SK-N-SH (cell line): ENCODE measurements at places on chromosomes 7 and 10. TPM values are rescaled to one million over a fixed set of nuclear protein-coding genes. Genes with fewer than 3 reads are reported as not detected.

PGAM1 gene
- 398 and 419 TPM in 2 replicates for polyA plus RNA-seq

HOXA1 gene
- not detected in 2 replicates for polyA plus RNA-seq

ASB15 gene
- polyA plus RNA-seq, result not detected in 2 replicates

MKX gene
- polyA plus RNA-seq, result not detected in 2 replicates

OPN4 gene
- polyA plus RNA-seq, result 0.03 TPM in 1 of 2 replicates, not detected in the other

DNA sequence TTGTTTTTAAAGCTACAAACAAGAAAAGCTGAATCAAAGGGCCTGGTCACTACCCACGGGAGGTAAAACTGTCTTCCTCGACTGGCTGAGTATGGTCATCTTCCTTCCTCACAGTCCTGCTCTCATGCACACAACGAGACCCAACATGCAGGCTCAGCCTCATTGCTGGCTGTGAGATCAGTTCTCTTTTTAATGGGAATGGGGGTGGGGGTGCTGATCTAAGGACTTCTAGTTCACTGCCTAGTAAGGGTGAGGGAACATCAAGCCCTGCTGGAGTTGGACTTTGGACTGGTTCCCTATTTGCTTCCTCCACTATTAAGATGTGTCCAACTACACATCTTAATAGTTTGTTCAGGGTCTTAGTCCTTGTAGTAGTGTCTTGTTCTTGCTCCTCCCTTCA, 48.2 kb downstream of the ABCB4 start:
- H3K27ac ChIP-seq, result no peak overlapping the region
- H3K36me3 ChIP-seq, result no peaks in the 10 kb centered on the region
- no peak for DNase-seq

- no peaks in the 10 kb centered on the region for H3K4me1 ChIP-seq
- DNase-seq, result no peak
- no peak overlapping the region for H3K4me3 ChIP-seq
- H3K36me3 ChIP-seq, result no peaks in the 10 kb centered on the region
Measured at GRCh38 chr10:123458933-123459332, 207.2 kb upstream of the GPR26 start.

- H3K4me1 ChIP-seq, result no peaks in the 10 kb centered on the region
- no peak for DNase-seq
- no peak overlapping the region for H3K4me3 ChIP-seq
- H3K36me3 ChIP-seq, result no peaks in the 10 kb centered on the region
- no peaks in the 10 kb centered on the region for H3K27me3 ChIP-seq
Measured at GRCh38 chr10:3554121-3554522, 230.9 kb downstream of the KLF6 start.

DNA sequence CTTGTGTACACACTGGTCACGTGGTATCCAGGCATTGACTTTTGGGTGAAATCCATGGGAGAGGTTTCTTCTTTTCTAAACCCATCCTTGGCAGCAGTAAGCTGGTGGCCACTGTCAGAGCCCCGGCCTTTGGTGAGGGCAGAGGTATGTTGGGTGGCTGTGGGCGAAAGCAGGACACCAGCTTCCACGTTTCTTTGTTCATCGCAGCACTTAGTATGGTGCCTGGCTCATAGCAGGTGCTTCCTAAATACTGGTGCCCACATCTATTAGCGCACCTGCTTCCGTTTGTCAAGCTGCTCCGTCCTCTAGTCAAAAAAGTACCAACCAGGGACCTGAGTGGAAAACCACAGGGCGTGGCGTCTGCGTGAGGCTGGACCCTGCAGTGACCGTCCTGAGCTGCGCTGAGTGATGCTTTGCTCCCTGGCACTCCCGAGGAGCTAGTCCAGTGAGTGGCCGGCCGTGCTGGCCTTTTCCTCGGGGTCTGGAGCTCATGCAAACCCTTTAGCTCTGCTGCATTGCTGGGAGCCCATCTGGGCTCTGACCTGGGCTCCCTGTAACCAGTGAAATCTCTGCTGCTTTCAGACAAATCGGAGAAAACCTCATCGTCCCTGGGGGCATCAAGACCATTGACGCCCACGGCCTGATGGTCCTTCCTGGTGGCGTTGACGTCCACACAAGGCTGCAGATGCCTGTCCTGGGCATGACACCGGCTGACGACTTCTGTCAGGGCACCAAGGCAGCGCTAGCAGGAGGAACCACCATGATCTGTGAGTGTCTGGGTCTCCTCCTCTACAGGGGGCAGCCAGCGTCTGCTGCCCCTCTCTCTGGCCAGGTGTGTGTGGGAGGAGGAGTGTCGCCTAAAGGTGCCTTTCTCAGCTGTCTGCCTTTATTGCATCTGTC, 5.6 kb downstream of the DPYSL4 start:
- H3K36me3 ChIP-seq, result no peaks in the 10 kb centered on the region
- no peak overlapping the region for H3K27ac ChIP-seq
- H3K27me3 ChIP-seq, result no peaks in the 10 kb centered on the region
- no peak for DNase-seq
- H3K4me1 ChIP-seq, result no peaks in the 10 kb centered on the region

- DNase-seq, result no peak
- peaks cover 2% of the 10 kb centered on the region; the same call in 1 of the 2 replicates for H3K4me1 ChIP-seq
- H3K27me3 ChIP-seq, result no peaks in the 10 kb centered on the region; the same call in 1 of the 2 replicates
- no peak overlapping the region for H3K27ac ChIP-seq
- H3K36me3 ChIP-seq, result no peaks in the 10 kb centered on the region
Measured at GRCh38 chr7:26497801-26498596, 206.3 kb downstream of the SNX10 start.

GRCh38 chr7:47574482-47575329, 7.2 kb downstream of the TNS3 start:
- H3K27me3 ChIP-seq, result no peaks in the 10 kb centered on the region
- DNase-seq, result no peak
- peaks cover 60% of the 10 kb centered on the region for H3K4me1 ChIP-seq
- H3K36me3 ChIP-seq, result peaks cover 19% of the 10 kb centered on the region
- H3K27ac ChIP-seq, result peak overlapping the region; percentile 95

DNA sequence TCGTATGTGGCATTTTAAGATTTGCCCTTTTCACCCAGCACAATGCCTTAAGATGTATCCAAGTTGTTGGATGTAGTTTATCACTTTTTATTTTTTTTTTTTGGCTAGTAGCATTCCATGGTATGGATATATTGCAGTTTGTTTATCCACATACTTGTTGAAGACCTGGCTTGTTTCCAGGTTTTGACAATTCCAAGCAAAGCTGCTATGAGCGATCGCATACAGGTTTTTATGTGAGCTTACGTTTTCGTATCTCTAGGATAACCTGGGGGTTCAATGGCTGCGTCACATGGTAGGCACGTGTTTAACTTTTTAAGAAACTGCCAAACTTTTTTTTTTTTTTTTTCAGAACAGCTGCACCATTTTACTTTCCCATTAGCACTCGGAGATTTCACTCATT, 32.2 kb downstream of the BAIAP2L1 start:
- H3K36me3 ChIP-seq, result no peaks in the 10 kb centered on the region
- H3K27ac ChIP-seq, result no peak overlapping the region
- H3K27me3 ChIP-seq, result no peaks in the 10 kb centered on the region
- H3K4me1 ChIP-seq, result no peaks in the 10 kb centered on the region
- H3K4me3 ChIP-seq, result no peak overlapping the region

GRCh38 chr7:154415709-154416399, 363.7 kb downstream of the DPP6 start:
- no peak overlapping the region for H3K27ac ChIP-seq
- H3K4me1 ChIP-seq, result no peaks in the 10 kb centered on the region
- no peak for DNase-seq
- no peak overlapping the region for H3K4me3 ChIP-seq

DNA sequence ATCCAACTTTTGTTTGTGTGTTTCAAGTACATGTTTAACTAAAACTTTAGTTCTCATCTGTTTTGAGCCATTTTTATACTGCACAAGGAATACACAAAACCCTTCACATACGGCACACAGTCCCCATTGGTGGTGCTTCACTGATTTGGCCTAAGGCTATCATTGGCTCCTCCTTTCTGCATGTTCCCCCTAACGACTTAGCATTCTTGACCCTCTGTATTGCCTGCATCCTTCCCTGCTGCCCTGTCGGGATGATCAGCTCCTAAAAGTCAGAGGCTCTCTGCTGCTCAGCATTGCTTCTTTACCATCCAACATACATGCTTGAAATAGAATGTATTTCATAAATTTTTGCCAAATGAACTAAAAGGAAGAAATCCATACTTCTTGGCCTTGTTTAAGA, 111.4 kb upstream of the ABCB5 start:
- no peak overlapping the region for H3K27ac ChIP-seq
- no peaks in the 10 kb centered on the region for H3K36me3 ChIP-seq
- H3K4me1 ChIP-seq, result peaks cover 8% of the 10 kb centered on the region
- peak; percentile 26 for DNase-seq
- H3K4me3 ChIP-seq, result no peak overlapping the region

DNA sequence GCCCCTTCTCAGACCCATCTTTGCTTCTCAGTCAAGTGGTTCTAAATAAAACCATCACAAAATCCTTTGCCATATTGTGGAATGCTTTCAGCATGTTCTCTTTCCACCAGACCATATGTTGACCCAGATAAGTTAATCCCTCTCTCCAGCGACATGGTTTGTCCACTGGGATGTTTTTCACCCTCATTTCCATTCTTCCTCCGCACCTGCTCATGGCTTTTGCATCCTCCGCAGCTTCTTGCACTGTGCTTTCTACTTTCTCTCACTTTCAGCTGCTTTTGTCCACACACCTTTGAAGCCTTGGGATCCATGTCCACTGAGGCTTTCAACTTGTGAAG, 52.3 kb upstream of the WAC start:
- H3K27me3 ChIP-seq, result no peaks in the 10 kb centered on the region; the same call in 1 of the 2 replicates
- no peaks in the 10 kb centered on the region for H3K36me3 ChIP-seq
- H3K27ac ChIP-seq, result no peak overlapping the region

- DNase-seq, result no peak
- H3K4me3 ChIP-seq, result no peak overlapping the region
- H3K27ac ChIP-seq, result no peak overlapping the region
- H3K36me3 ChIP-seq, result no peaks in the 10 kb centered on the region
- H3K27me3 ChIP-seq, result no peaks in the 10 kb centered on the region
Measured at GRCh38 chr7:33395340-33395739, 266.0 kb downstream of the BBS9 start.

GRCh38 chr7:131095346-131095745, 232.3 kb upstream of the MKLN1 start:
- no peak for DNase-seq
- no peak overlapping the region for H3K4me3 ChIP-seq
- H3K27me3 ChIP-seq, result no peaks in the 10 kb centered on the region
- H3K4me1 ChIP-seq, result no peaks in the 10 kb centered on the region
- H3K27ac ChIP-seq, result no peak overlapping the region

DNA sequence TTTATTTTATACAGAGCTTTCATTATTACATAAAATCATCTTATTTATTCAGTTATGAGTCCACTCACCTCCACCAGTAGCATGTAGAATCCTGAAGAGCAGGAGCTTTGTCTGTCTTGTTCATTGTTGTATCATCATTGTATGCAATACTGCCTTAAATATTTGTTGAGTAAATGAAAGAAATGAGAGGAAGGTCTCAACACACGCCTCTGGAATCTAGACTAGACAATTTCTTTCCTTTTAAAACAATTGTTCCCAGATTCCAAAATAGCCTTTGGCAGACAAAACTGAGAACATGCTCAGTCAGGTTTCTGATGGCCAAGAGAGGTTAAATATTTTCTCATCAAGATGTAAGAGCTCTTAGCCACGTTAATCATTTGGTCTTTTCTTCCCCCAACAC, 173.1 kb upstream of the AGR3 start:
- no peak overlapping the region for H3K27ac ChIP-seq
- H3K4me1 ChIP-seq, result no peaks in the 10 kb centered on the region
- no peaks in the 10 kb centered on the region for H3K27me3 ChIP-seq
- DNase-seq, result no peak
